ENCODE measurements at places on chromosomes 1 and 21.

DNA sequence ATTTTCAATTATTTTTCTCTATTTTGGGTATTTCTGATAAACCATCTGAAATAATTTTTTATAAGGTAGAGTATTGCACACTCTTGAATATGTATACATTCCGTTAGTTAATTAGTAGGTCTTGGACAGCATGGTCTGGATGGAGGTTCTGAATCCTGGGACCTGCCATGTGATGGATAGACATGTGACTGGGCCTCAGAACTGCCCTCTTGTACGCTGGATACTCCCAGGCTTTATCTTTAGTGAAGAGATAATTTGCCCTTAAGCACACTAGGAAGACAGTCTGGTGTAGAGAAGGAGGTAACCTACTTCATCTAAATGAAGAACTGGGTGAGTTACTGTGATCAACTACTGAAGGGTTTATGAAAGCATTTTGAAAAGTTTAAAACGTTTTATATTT lies 48.9 kb downstream of the CNIH3 start:
- no peaks in the 10 kb centered on the region for H3K4me1 ChIP-seq
- no peaks in the 10 kb centered on the region for H3K27me3 ChIP-seq
- no peak overlapping the region for H3K4me3 ChIP-seq
- DNase-seq: peak; percentile 52
- no peaks in the 10 kb centered on the region for H3K36me3 ChIP-seq
- H3K27ac ChIP-seq: no peak overlapping the region

DNA sequence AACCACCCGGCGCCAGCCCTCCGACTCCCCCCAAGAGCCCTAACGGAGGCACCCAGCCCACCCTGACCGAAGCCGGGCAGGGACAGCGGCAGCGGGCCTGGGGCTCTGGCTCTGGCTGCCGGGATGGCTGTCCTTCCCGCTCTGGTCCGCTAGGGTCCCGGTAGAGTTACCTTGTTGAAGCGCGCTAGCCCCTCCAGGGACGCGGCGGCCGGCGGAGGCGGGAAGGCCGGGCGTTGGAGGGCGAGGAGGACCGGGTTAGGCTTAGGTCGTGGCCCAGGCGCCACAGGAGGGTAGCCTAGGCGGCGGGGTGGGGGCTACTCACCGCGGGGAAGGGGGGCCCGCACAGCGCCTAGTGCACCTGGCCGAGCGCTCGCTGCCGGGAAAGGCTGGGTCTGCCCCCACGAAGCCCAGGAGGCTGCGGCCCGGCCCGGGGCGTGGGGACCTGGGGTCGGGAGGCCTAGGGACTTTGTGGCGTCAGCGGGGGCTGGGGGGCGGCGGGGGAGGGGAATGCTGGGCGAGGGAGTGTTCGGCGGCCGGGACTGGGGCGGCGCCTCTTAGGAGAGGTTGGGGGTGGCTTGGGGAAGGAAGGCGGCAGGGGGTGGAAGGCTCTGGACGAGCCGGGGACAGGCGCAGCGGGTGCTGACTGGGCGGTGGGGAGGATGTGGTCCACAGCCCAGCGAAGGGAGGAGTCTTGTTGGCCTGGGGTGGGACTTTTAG lies at the start of gene TRIM17:
Gene TRIM17, minus strand, starts transcription at position 645 of the 717 bp plus-strand sequence. CDS start 1,789 bp downstream, outside the sequence.
- no peak within 1 kb of the TSS for H3K27ac ChIP-seq
- no peaks in the 10 kb centered on the region for H3K36me3 ChIP-seq

DNA sequence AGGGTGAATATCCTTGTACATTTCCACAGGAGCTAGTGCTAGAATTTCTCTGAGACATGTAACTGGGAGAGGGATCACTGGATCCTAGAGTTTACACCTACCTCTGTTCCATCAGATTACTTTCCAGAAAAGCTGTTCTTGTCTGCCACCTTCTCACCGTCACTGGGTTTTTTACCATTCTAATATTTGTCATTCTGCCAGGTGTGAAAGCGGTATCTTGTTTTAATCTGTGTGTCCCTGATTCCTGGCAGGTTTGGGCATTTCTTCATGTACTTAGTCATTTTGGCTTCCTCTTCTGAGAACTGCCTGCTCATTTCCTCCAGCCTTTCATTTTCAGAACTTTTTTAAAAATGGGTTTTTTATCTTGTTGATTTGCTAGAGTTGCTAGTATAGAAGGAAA lies 5.1 kb downstream of the PMF1 start:
- no peak overlapping the region for H3K27ac ChIP-seq
- H3K36me3 ChIP-seq: peaks cover 5% of the 10 kb centered on the region
- DNase-seq: no peak

DNA sequence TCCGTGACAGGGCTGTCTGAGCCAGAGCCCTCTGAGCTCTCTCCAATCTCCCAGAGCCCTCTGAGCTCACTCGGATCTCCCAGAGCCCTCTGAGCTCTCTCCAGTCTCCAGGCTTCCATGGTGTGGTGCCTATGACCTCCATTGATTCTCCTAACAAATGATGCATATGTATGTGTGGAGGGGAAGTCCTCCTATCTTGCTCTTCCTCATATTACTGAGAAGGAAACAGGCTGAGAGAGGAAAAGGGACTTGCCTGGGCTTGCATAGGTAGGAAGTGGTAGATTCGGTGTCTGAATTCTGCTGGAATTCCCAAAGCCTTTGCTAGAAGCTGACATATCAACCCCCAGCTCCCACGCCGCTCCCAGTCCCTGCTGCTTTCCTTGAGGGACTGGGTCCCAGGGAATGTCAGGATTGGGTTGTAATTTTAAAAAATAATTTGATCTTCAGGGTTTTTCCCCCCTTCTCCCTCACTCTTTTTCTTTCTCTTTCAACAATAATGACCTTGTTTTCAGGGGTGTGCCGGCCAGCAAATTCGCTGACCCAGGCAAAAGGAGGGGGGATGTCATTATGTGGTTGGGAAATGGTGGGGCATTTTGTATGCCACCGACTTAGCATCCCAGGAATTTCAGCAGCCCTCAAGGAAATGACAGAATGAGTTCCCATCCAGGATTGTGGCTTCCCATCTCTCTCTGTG lies 42.3 kb upstream of the RUNX3 start:
- no peaks in the 10 kb centered on the region for H3K36me3 ChIP-seq
- no peak overlapping the region for H3K27ac ChIP-seq
- DNase-seq: no peak

- H3K4me3 ChIP-seq: no peak overlapping the region
- no peaks in the 10 kb centered on the region for H3K36me3 ChIP-seq
- DNase-seq: no peak
Observed at GRCh38 chr21:16590641-16591292, 861.0 kb downstream of the USP25 start.

DNA sequence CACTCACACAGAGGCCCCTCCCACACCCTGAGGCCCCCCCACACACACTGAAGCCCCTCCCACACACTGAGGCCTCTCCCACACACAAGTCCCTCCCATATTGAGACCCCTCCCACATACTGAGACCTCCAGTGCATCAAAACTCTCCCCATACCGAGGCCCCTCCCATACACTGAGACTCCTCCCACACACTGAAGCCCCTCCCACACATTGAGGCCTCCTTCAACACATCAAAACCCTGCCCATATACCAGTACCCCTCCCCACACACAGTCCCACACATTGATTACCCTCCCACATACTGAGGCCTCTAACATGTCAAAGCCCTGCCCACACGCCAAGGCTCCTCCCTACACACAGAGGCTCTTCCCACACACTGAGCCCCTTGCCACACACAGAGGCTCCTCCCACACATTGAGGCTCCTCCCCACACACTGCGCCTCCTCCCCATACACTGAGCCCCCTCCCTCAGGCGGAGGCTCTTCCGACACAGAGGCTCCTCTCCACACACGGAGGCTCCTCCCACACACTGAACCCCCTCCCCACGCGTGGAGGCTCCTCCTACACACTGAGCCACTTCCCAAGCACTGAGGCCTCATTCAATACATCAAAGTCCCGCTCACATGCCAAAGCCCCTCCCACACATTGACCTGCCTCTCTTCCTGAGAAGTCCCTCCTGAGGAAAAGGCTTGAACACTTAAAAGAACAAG lies 392.3 kb downstream of the CAMTA1 start:
- no peak for DNase-seq
- no peaks in the 10 kb centered on the region for H3K36me3 ChIP-seq
- no peak overlapping the region for H3K4me3 ChIP-seq
- H3K27ac ChIP-seq: no peak overlapping the region
- H3K27me3 ChIP-seq: no peaks in the 10 kb centered on the region
- no peaks in the 10 kb centered on the region for H3K4me1 ChIP-seq

Measured in small intestine (tissue), 16 donors.